Cerebellar nuclear complex (tissue), 1 donor: ENCODE measurements at places on chromosomes 6 and 20.

- no peak for DNase-seq
Observed at GRCh38 chr20:4154958-4155411, 139.6 kb upstream of the RNF24 start.

DNA sequence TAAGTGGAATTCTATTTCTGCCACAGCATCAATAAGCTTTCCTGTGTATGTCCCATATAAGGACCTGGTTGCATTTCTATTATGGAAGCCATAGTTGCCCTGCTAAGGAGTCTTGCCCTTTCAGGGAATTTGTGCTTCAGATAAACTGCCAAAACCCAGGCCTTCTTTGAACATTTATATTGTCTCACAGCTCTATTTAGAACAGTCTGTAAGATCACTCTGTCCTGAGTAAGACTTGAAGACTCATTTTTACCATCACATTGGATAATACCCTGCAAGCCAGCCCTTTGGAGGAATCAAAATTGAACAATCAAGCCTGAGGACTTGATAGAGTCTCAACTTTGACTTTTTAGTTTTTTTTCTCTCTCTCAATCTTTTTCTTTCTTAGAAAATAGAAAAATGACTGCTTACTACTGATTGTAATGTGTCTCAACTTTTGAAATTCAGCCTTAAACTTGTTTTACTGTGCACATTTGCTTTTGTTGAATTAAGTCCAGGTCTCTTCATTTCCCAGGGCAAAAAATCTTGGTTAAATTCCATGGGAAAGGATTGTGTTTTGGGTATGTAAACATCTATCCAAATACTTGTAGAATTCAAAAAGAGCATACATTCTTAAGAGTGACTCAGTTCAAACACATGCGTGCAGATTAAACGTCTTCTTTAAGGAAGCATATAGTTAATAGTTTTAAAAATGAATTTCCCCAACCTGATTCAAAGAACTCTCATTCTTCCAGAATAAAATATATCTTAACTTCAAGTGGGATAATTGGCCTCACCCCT is 91.2 kb downstream of the PLCB1 start:
- no peak for DNase-seq

DNA sequence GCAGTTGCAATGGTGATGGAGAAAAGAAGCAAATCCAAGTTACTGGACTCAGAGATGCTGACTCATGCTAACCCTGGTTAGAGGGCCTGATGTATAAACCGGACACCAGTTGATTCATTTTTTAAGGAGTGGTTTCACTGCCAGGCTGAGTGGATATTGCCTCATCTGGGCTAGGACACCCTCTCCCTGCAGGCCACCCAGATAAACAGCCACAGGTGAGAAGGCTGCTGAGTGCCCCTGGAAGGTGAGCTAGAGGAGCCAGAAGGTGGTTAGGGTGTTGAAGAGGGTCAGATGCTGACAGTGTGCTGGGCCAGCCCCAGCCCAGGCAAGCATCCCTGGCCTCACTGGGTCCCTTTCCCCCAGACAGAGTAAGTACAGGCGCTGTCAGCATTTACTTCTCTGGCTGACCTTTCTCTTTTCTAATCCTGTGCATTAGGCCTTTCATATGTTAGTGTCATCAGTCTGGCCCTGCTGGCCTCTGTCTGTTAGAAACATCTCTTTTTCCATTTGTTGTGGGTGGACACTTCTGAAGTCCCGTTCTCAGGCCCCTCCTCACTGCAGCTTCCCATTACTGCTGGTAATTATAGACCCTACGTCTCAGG is 13.5 kb downstream of the EPB41L1 start:
- no peak for DNase-seq

DNA sequence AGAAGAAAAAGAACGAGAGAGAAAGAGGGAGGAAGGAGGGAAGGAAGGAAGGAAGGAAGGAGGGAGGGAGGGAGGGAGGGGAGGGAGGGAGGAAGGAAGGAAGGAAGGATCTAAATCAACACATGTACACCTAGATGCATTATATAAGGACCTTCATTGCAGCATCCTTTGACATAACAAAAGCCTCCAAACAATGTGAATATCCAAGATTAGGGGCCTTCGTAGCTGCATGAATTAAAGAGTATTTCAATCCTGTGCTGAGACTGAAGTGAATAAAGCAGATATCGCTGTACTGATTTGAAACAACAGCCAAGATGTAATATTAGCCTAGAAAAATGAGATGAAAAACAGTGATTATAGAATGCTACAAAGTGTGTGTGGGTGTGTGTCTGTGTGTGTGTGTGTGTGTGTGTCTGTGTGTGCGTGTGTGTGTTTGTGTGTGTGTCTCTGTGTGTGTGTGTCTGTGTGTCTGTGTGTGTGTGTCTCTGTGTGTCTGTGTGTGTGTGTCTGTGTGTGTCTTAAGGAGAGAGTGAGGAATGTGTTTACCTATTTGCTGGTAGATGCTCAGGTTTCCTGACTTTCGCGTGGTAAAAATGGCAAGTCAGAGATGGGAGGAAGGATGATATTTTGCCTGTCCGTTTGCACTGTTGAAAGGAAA is 129.0 kb upstream of the PTPN1 start:
- DNase-seq = no peak

DNA sequence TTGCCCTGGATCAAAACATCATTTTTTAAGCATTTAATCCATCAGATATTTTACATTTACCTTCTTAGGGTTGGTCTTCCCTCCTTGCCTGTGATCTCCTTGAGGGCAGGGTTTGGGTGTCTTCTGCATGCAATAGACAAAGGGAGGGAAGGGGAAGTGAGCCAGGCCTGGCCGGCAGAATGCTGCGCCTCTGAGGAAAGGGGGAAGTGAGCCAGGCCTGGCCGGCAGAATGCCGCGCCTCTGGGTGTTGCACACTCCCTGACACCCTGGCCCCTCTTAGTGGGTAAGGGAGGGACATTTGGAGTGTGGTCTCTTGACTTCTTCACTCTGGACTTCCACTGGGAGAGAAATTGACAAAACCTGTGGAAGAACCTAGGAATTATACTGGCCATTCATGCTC is 12.4 kb downstream of the PSMF1 start:
- no peak for DNase-seq

- no peak for DNase-seq
Observed at GRCh38 chr6:161561908-161562307, 288.0 kb upstream of the AGPAT4 start.

- no peak for DNase-seq
Observed at GRCh38 chr6:4176907-4177306, 41.5 kb upstream of the ECI2 start.

DNA sequence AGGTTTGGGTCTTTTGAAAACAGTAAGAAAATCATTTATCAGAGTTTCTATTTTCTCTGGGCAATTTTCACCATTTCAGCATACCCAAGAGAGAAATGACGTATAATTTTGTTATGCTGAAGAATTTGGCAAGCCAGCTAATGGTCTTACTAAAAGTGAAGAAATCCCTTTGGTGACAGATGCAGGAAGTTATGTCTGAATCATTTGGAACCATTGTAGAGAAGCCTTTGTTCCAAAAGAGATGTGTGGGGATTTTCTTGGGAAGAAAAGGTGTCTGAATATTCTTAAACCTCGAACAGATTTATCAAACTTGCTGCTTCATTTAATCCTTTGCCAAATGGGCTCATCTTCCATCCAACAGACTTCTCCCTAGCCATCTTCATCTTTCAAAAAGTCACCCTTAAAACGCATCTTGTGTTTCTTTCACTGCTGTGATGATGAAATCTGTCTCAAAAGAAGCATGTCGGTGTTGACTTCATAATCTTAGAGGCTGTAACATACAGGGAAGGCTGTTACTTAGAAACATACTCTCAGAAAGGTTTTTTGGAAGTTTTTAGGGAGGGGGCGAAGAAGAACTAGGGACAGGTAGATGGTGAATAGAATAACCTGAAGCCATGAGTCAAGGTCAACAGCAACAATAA is 39.5 kb downstream of the CITED2 start:
- no peak for DNase-seq

DNA sequence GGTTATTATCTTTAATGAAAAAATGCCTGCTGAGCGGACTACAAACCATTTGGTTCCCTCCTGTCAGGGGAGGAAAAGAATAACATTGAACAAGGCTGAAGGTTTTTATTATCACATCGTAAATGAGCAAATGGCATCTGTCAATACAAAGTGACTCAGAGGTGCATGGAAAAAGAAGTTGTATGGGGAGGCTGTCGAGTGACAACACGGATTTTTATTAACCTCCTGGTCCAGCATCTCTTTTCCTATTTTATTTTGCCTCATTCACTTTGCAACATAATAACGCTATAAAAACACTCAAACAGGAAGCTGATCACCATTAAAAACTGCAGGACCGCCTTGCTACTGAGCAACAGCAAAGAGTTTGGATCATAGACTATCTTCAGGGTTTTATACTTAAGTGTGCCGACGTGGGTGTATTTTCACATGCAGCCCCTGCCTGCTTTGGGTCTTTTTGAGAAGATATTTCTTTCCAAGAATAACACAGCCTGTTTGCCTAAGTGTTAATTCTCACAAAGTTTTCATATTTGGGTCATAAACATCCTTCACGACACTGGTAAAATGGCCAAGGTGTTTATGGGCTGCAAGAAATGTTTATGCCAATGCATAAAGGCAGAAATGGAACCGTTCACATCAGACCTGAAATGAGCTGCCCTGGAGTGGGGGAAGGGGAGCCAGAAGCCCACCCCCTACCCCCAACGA is 132.1 kb upstream of the SALL4 start:
- DNase-seq = no peak

DNA sequence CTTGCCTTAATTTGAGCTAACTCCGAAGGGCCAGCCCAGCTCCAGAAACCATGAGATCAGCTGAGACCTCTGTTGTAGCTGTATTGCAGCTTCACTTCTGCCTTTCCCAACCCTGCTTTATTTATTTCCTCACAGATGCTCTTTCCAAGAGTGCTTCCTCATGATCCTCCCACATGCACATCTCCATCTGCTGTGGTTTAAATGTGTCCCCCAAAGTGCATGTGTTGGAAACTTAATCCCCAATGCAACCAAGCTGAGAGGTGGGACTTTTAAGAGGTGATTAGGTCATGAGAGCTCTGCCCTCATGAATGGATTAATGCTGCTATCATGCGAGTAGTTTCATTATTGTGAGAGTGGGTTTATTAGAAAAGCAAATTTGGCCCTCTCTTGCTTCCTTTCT is 164.4 kb upstream of the TAB2 start:
- no peak for DNase-seq

DNA sequence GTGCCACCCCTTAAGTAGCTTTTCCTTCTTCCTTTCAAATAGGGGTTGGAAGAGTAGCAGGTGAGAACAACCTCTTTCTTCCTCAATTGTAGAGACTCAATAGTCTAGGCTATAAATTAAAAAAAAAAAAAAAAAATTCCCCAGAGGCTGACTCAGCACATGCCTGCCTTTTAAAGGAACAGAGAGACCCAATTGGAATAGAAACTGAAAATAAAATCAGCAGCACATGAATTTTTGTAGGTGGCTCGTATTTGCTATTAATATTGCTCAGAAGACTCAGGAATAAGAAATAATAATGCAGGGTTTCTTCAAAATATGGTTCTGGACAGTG is 19.3 kb downstream of the TOP1 start:
- no peak for DNase-seq

GRCh38 chr6:11618533-11618932 is 81.0 kb downstream of the TMEM170B start:
- no peak for DNase-seq

DNA sequence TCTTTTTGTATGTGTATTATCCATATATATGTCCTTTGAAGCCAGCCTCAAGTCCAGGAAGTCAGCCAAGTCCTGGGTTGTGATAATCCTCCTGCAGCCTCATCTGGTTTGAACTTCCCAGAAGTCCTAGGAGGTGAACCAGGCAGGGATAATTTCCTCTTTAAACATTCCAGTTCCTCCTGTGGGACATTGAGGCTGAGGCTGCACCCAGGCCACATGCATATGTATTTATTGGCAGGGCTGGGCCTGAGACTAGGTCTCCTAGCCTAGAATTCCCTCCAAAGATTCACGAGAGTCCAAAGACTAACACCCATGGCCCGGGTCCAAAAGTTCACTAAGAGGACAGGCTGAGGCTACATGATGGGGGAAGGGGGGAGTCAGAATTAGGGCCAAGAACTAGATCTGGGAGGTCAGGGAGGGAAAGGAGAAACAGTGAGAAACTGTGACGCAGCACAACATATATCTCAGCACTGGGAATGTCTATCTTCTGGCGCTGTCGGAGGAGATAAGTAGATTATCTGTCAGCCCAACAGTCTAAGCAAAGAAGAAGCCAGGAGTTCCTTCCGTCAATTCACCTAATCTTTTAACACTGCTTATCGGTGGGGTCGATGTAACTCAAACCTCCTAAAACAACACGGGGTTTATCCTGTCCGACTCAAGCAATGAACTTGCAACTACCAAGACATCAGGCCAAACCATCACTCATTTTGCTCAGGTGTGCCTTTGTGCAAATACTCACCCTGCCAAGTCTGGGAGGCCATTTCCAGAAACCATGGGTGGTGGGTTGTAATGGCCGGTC is 43.3 kb downstream of the SNX5 start:
- DNase-seq = no peak

DNA sequence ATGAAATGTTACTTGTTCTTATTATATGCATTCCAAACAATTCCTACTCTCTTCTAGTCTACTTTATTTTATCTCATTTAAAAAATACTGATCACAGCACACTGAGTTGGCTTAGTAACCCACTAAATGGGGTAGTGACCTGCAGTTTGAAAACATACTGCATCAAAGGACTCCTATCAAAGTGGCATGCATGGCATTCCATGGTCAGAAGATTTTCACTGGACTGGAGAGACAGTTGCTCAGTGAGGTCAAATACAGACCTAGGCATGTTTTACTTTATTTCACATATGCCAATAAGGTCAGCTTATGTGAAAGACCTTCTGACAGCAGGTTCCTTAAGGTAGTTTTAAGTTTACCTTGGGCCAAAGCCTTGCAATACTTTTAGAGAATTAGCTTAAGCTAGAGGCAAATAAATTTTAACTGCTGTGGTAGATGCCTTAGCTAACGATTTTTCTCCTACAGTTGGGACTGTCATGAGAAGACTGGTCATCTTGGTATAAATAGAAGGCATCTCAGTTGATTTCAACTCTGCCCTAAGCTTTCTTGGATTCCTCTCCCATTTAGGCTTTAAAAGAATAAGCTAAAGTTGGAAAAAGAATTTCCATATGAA is 35.1 kb downstream of the TPD52L1 start:
- DNase-seq = no peak

DNA sequence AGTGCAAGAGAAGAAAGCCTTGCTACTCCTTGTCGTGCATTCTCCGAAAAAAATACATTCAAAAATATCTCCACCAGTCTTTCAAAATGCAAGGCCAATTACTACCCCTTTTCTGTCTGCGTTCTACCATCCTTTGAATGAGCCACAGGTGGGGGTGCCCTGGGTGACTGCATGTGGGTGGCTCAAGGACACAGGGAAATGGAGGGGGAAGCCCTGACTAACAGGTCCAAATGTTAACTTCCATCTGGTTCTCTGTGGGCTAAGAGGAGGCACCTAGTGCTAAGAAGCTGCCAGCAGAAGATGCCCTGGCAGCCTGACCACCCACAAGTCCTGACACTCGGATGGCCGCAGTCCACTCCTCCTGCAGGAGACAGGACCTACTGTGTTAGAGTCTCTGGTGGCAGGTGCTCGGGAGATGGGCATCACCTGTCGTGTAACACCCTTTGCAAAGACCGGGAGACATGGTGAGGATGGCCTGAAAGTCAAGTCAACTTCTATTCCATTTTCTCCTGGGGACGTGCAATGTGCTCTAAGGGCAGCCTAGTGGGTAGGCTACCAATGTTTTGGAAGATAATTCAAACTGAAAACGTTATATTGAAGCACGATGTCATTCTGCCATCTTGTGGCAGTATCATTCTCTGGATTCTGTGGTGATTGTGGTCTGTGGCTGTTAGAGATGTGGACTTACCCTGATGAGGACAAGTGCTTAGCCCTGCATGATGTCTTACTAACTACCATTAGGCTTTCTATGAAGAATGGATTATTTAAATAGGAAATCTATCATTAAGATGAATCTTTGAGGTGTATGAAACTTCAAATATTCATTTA is 27.4 kb upstream of the IGF2R start:
- DNase-seq = no peak
